ENCODE measurements at places on chromosomes 1 and 21.

- no peak for DNase-seq
Observed at GRCh38 chr1:182141040-182141439, 79.5 kb upstream of the ZNF648 start.

GRCh38 chr1:157963713-157964112 lies 29.7 kb upstream of the KIRREL1 start:
- peak; percentile 75 for DNase-seq

GRCh38 chr1:31580513-31580870 lies 4.2 kb downstream of the TINAGL1 start:
- DNase-seq = no peak

GRCh38 chr1:157145076-157145475 lies 6.9 kb upstream of the ETV3 start:
- DNase-seq = no peak

GRCh38 chr1:9435854-9436640 lies 103.2 kb upstream of the SLC25A33 start:
- no peak for DNase-seq

- no peak for DNase-seq
Observed at GRCh38 chr1:66696771-66697170, 55.5 kb upstream of the DYNLT5 start.

GRCh38 chr1:51927029-51927428 lies 48.5 kb upstream of the NRDC start:
- DNase-seq = no peak

- DNase-seq = no peak
Observed at GRCh38 chr1:66291531-66291864, 242.5 kb upstream of the SGIP1 start.

DNA sequence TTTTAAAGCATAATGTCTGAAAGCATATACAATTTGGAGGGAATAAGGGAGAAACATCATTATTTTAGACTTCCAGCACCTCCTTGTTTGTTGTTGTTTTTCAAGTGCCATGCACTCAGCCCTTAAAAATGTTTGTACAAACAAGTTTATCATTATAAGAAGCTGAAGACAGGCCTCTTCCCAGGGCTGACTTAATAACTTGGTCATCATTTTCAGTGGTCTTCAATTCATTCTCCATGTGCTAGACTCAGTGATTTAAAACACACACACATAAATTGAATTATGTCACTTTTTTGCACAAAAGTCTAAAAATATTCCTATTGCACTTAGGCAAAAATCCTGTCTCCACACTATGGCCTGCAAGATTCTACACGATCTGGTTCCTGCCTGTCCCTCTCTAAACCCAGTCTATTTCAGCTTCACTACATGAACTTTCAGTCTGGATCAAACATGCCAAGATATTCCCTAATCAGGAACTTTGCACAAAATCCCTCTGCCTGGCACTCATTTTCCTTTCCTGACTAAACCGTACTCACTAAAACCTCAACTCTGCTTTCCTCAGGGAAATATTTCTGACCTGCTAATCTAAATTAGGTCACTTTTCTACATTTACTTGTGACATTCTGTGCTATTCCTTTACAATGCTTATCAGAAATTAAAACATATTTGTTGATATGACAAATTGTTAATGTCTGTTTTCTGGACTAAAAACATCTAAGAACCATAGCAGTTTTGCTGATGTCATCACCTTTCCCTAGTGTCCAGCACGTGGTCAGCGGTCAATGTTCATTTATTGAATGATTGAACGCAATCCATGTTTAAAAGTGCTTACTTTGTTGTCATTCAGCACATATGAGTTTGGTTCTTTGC lies 14.8 kb upstream of the GBP5 start:
- peak; percentile 60 for DNase-seq

Data from OCI-M1 (cell line).